ENCODE measurements at places on chromosomes 16 and 17.

- no peak for DNase-seq
Measured at GRCh38 chr16:22711847-22712246, 102.1 kb upstream of the HS3ST2 start.

- no peak for DNase-seq
Measured at GRCh38 chr16:56368545-56368944, 56.8 kb downstream of the AMFR start.

DNA sequence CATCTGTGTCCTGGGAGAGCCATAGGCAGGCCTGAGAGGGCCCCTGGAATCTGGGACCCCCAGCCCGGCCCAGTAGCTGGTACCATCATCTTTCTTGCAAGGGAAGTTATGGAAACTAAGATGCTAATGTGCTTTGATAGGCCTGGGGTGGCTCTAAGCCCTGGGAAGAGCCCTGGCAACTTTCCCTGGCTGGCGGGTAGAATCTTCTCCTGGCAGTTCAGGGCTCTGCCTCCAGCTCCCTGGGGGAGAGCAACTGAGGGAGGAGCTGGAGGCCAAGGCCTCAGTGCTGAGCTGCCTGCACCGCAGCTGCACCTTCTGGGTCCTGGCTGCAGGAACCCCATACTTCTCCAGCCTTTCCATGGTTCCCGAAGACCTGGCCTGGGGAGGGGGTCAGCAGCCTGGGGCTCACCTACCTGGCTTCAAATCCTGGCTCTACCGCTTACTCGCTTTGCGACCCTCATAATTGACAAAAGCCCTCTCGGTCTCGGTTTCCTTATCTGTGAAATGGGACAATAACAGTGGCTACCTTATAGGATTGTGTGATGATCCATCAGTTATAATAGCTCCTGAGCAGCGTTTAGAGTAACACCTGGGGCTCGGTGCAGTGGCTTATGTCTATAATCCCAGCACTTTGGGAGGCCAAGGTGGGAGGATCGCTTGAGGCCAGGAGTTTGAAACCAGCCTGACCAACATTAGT, 333.7 kb downstream of the SEC14L1 start:
- no peak for DNase-seq

GRCh38 chr17:76538281-76538931, 897 bp upstream of the CYGB start:
- no peak for DNase-seq

GRCh38 chr16:27764427-27764826, 214.5 kb downstream of the KATNIP start:
- DNase-seq = no peak

- no peak for DNase-seq
Measured at GRCh38 chr17:10286324-10286723, 86.5 kb downstream of the MYH13 start.

DNA sequence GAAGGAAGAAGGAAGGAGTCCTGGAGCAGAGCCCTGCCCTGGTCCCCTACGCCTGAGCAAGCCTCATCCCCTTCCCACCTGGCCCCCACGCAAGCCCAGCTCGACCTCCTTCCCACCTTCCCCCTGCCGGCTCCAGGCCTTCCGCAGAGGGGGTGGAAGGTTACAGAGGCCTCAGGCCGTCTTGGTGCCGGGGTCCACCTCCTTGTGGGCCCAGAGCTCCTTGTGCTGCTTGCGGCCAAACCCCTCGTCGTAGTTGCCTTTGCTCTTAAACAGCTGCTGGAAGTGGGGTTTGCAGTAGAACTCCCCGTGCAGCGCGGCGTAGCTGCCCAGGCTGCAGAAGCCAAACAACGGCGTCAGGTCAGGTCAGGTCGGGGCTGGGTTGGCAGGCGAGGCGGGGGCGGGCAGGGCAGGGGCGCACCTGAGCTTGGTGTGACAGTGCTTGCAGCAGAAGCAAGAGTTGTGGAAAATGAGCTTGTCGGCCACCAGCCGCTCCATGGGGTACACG, 1.5 kb downstream of the LIMD2 start:
- no peak for DNase-seq

- no peak for DNase-seq
Measured at GRCh38 chr17:71313866-71314265, 807.0 kb upstream of the SOX9 start.

DNA sequence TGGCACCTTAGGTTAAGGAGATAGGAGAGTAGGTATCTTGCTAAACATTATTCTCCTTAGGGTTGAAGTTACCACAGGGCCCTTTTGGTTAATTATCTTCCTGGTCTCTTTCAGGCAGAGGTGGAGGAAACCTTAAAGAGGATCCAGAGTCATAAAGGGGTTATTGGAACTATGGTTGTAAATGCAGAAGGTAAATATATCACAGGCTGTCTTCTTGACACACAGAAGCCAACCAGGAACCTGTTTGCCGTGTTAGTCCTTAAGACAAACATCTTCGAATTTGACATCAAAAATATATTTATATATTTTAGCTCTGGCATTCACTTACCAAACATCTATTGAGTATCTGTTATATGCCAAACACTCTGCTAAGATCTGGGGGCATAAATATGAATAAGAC, 2.4 kb downstream of the DYNLRB2 start:
- DNase-seq = no peak

GRCh38 chr17:71600137-71600789, 520.6 kb upstream of the SOX9 start:
- DNase-seq = no peak

GRCh38 chr16:11170696-11171447, 85.1 kb downstream of the SOCS1 start:
- DNase-seq = no peak

DNA sequence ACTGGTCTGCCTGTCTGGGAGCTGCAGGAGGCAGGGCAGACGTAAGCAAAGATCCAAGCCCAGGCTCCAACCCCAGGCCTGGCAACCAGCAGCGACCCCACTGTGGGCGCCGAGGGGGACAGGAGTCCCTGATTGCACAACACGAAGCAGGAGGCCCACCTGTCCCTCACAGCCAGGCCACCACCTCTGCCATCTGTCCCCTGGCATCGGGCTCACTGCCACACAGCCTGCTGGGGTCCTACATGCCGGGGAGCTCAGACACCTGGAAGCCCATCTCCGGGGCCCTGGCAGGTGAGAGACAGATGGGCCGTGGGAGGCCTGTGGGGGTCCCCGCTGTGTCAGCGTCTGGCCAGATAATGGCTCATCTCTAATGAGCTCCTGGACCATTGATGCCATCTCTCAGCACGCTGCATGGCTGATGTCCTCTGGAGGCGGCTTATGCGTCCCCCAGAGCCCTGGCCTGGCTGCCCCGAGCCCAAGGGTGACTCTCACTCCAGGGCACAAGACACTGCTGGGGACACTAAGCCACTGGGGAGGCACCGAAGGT, 11.3 kb upstream of the RASD1 start:
- no peak for DNase-seq

DNA sequence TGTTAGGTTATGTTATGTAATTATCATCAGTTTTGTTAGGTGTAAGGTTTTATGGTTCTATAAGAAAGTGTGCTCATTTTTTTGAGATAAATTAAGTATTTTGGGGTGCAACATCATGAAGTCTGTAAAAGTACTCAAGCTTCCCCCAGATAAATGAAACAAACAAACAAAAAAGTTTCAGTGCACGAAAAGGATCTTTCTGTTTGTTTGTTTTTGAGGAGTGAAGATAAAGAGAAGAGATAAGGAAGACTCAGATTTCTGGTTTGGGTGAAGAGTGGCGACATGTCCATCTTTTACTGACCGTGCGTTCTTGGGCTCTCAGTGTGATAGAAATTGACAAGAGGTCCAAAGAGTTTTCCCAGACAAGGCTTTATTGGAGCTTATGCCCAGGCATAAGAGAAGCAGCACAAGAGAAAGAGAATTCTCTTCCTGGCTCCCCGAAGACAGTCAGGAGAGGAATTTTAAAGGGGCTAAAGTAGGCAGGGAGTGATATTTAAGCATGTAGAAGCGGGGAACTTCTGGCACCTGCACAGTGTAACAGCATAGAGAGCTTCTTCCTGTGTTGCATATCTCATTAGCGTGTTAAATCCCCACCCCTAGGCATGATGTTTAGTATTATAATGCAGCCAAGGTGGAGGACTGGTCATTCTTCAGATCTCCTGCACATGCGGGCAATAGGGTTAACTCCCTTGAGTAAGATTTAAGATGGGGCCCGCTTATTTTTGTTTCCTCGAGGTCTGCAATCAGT, 71.3 kb downstream of the PLCG2 start:
- DNase-seq = no peak

DNA sequence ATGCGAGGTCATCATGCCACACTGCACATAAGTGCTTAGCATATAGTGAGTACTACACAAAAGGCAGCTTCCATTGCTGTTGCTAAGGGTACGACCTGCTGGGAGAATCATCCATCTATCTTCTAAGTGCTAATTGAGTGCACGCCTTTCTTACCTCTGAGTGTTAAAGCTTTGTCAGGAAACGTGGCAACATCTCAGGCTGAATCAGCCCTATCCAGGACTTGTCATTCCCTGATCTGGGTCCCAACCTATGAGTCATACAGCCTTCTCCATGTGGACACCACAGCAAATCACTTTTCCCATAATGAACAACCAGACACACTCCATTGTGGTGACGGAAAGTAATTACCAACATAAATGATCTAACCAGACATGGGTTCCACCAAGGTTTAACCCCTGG, 201.1 kb upstream of the MAF start:
- no peak for DNase-seq

DNA sequence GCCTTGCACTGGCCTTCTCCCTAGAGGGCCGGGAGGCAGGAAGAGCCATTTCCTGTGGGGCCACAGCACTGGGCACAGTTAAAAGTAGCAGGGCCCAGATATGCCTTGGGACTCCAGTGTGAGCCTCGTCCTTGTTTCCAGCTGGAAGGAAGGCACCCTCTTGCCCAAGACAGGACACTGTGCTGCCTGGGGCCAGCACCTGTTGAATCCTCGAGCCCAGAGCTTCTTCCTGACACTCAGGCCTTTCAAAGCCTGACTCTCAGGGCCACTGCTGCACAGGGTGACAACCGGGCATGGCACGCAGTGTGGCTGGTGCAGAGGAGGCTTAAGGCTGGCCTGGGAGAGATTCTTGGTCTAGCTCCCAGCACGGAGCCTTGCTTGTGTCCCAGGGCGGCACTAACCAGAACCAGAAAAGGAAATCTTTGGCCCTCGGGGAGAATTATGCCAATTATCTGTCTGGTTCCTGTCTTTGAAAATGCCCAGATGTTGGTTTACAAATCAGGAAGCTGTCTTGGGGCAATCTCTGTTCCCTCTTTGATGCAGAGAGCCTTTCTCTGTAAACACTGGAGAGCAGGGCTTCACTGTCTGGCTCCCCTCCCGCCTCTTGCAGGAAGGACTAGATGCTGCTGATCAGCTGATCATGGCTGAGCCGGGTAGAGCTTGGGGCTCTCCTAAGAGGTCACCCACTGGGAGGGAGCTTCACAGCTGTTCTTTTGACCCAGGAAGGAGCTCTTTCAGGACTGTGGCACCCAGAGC, 11.1 kb downstream of the LDHD start:
- DNase-seq = no peak

DNA sequence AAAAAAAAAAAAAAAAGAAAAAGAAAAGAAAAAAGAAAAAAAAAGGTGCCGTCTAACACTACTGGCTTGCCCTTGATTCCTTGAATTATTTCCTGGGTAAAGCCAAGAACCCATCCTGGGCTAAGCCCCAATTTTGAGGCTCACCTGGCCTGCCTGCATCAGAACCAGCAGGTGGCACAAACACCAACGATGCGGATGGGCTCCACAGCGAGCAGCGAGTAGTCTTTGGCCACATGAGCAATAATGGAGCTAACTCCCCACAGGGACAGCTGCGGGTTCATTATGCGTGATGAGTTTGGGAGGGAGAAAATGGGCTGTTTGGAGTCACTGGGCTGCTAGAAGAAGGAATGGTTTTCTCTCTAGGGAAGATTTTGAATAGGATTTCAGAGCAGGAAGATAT, 91.1 kb downstream of the ASIC2 start:
- no peak for DNase-seq

DNA sequence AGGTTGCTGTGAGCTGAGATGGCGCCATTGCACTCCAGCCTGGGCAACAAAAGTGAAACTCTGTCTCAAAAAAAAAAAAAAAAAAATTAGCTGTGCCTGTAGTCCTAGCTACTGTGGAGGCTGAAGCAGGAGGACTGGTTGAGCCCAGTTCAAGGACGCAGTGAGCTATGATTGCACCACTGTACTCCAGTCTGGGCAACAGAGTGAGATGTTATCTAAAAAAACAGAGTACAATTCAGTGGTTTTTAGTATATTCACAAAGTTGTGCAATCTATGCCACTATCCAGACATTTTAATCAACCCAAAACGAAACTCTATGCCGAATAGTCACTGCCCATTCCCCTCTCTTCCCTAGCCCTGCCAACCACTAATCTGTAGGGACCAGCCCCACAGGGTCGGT, 25.1 kb downstream of the C16orf54 start:
- no peak for DNase-seq

DNA sequence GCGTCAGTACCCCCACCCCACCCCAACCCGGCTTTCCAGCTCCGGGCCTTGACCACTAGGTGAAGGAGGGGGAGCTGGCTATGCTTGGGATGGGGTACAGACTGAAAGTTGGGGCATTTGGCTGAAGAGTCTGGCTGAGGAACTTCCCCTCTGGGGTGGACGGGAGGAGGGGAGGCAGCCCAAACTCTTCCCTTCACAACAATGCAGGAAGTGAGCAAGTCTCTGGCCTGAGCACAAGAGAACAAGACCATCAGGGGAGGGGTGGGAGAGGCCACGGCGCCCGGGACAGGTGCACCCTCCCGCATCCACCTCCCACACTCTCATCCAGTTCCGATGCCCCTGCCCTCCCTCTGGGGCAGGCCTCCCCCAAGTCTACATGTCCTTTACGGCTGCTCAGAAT, 5.6 kb downstream of the USH1G start:
- DNase-seq = no peak

- DNase-seq = no peak
Measured at GRCh38 chr16:17802571-17802970, 331.8 kb upstream of the XYLT1 start.

DNA sequence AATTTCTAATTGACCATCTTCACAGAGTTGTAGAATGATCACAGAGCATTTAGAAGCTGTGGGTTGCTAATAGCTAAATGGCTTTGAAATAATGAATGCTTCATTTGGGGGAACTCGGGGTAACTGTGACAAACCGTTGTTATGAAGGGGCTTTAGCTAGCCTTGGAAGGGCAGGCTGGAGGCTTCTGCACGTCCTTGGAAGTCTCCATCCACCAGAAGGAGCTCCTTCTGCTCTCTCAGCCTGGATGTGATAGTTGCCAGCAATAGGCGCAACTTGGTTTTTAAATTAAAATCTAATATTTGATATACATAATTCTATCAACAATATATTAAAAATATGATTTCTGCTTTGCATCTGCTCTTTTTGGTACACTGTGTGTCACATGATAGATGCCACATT, 200.5 kb downstream of the RPTOR start:
- DNase-seq = no peak
